ENCODE measurements at places on chromosomes 4 and X. TPM values are rescaled to one million over a fixed set of nuclear protein-coding genes. Genes with fewer than 3 reads are reported as not detected.

DNA sequence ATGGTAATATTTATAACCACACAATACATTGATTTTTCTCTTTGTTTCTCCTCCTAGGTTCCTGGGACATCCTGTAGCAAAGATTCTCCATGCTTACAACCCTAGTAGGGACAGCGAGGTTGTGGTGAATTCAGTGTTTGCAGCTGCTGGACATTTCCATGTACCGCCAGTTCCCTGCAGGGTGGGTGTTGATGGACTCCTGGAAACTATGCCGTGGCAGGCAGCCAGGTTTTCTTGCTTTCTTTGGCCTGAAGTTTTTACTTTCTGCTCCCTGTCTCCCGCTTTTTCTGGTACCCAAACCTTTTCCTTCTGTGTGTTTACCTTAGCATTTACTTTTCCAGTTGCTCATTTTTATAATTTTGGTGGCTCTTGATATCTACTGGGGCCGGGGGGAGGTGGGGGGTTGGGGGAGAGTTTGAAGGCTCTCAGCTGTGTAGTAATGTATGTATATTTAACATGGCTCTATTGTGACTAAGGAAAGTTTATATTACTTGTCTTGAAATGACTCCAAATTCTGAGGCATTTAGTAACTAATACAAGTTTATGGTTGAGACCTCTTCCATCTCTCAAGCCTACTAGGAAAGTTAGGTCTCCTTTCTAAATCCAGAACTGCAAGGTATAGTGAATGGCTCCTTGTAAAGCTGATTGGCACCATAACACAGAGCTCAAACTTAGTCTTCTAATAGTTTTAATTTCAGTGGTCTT, 89.7 kb downstream of the TMEM131L start:
- no peaks in the 10 kb centered on the region for H3K27me3 ChIP-seq
- DNase-seq = no peak
- H3K4me3 ChIP-seq = no peak overlapping the region
- no peaks in the 10 kb centered on the region for H3K4me1 ChIP-seq

- DNase-seq = no peak
- H3K4me1 ChIP-seq = no peaks in the 10 kb centered on the region
- no peak overlapping the region for H3K27ac ChIP-seq
- no peaks in the 10 kb centered on the region for H3K27me3 ChIP-seq
Measured at GRCh38 chr4:53782458-53782845, 191.2 kb upstream of the LNX1 start.

DNA sequence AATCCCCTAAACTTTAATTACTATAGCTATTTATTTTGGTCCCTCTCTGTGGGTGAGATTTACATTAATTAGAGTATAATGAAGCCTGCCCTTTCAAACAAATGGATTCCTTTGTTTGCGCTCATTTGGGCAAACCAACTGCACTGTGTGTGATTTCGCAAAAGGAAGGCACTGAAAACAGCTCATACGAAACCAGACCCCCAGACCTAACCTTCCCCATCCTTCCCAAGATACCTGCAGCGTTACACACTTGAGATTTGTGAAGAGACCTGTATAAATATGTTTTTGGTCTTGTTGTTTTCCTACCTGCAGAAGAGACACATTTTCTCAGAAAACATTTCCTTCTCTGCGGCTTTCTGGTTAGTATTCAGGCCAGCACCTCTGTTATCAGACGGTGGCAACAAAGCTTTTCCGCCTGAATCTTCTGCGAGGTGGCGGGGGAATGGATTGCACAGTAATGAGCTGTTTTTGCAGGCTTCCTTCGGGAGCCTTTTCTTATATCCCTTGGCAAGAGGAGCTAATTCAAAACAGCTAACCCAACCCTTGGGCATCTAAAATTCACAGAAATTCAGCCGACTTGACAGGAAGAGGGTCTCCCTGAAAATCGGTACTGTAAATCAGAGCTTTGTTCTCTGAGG, 47.6 kb downstream of the CBLL2 start:
- no peak overlapping the region for H3K27ac ChIP-seq
- no peaks in the 10 kb centered on the region for H3K36me3 ChIP-seq
- peaks cover 37% of the 10 kb centered on the region for H3K27me3 ChIP-seq
- H3K4me1 ChIP-seq = no peaks in the 10 kb centered on the region
- no peak overlapping the region for H3K4me3 ChIP-seq

DNA sequence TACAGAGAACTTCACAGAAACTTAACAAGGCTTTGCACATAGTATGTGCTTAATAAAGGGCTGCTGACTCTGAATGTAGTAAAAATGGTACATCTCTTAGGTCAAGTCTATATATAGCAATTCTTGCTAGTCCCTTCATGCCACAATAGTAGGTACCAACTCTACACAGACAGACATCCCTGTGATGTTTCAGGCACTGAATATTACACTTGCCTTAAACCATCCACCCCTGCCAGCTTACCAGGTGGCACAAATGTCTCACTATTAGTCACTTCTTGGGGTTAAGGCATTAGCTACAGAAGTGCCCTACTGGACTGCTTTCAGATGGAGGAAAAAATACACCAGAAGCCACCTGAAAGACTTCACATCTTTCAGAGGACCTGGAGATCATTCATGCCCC, 86.3 kb upstream of the CITED1 start:
- no peak overlapping the region for H3K27ac ChIP-seq
- no peak overlapping the region for H3K4me3 ChIP-seq
- DNase-seq = no peak
- no peaks in the 10 kb centered on the region for H3K27me3 ChIP-seq

Gene MEPE
- not detected for total RNA-seq

Gene FGF13
- 7.9 TPM for total RNA-seq

DNA sequence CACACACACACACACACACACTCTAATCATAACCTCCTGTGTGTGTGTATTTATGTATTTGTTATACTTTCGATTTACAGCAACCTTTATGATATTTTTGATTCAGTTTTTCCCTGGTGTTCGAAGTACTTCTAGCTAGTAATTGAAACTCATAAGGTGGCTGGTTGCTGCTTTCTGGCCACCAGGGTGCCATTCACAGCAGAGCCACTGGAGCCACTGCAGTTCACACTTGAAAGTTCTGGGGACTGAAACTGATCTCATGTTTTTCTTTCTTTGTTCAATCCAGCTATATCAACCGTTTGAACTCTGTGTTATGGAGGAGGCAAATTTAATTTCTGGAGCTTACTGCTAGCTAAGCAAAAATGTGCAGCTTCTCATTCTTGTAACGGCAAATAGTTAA, 419.4 kb downstream of the ADGRL3 start:
- DNase-seq = no peak
- H3K4me3 ChIP-seq = no peak overlapping the region
- no peaks in the 10 kb centered on the region for H3K36me3 ChIP-seq

Gene EFNB1
- 19.2 TPM for total RNA-seq
